ENCODE measurements at places on chromosomes 13 and 19.

DNA sequence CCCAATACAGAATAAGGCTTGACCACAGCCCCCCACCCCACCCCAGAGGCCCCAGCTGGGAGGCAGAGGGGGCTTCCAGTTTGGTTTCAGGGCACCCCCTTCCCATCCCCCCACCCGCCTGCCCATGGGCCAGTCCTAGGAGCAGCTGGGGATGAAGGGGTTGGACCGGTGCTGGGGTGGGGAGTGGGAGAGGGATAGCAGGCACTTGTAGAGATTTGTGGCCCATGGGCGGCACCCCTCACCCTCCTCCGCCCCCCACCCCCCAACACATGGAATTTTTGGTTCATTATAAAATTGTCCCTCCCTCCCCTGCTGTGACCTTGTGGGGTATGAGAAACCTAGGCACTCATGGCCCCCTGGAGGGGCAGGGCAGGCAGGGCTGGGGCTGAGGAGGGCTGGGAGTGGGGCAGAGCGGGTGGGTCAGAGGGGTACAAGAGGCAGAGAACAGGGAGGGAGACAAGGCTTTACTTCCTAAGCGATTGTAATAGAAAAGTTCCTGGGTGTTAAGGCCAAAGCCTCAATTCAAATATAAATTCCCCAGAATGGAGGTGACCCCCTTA is 5.3 kb upstream of the GSK3A start:
- no peak for DNase-seq

DNA sequence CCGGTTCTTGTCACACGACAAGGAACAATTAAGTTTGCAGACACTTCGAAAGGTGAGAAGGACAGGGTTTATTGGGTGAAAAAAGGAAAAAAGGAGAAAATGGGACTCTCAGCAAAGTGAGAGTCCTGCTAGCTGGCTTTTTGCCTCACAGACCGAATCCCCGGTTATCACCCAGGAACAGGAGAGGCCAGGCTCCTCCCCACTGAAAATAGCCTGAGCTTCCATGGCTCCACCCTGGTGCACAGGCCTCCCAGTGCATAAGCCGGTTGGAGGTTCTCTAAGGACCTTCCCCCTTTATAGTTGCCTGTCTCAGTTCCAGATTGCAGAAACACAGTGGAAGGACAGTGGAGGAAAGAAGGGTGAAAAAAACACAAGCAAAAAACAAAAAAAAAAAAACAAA is 571.7 kb downstream of the KCTD12 start:
- no peak for DNase-seq

- DNase-seq = no peak
These were observed 1.5 kb downstream of the IFNL4 start for GRCh38 chr19:39246951-39247669.

- DNase-seq = no peak
These were observed 1.0 kb downstream of the TMEM59L start for GRCh38 chr19:18613589-18614234.

DNA sequence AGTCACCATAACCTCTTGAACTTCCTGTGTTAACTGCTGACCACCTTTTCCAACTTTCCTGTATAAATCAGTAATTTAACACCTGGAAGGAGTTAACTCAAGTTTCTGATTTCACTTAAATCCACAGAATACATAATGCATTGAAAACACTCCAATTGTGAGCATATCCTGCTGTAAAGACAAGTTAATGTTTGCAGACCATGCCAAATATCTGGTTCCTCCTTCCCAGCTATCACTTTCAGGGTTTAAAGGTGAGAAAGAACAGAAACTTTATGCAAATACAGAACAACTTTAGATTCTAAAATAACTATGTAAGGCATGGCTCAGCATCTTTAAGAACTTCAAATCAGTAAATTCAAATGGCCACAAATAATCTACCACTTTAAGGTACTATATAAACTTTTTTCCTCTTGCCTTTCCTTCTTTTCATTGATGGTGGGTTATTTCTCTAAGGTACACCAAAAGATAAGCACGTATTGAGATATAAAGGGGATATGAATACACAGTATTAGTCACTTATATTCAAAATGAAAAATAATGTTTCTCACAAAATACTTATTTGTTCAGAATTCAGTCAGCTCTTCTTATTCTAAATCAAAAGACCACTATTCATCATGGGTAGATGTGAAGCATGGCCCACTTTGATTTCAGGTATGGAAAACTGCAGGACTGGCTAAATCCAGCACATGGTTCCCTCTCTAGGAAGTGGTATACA is 6.6 kb upstream of the TPTE2 start:
- no peak for DNase-seq

- DNase-seq = no peak
These were observed 9.7 kb downstream of the BBC3 start for GRCh38 chr19:47221080-47221841.

GRCh38 chr13:88919970-88920628 is 1248.9 kb downstream of the SLITRK5 start:
- no peak for DNase-seq

GRCh38 chr13:36193151-36193855 is 21.1 kb downstream of the SOHLH2 start:
- DNase-seq = no peak

DNA sequence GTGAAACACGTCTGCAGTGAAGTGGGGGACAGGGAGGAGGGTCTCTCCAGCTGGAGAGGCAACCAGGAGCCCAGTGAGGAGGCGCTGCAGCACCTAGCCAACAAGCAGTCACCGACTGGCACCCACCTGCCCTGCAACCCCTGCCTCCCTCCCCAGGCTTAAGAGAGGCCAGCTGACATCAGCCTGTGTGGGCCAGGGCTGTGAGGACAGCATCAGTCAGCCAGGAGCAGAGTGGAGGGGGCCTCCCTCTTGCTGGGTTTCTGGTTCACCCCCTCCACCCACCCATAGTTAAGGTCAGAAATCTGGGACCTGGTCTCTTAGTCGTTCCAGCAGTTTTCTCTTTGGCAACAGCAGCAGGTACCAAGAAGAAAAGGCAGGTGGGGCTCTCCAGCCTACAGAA is 25.5 kb upstream of the CCNP start:
- no peak for DNase-seq
